ENCODE measurements at places on chromosomes 5 and 9.

DNA sequence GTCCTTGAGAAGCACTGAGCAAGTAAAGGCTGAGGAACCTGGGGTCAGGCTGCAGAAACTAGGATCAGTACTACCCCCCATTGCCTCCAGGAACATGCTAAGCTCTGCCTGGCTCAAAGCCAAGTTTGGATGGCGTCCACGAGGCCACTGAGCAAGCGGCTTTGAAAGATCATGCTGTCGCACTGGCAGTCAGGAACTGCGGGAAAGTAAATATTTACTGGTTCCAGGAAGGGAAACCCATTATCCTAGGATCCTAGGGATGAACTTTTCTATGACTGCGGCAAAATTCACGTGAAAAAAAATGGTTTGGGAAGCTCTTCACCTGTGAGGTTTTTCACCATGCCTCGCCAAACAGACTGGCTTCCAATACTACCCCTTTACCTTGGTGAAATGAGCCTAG lies 75.3 kb upstream of the PJA2 start:
- peak; percentile 34 for DNase-seq

- DNase-seq: no peak
Measured at GRCh38 chr5:143968071-143968878, 156.3 kb downstream of the HMHB1 start.

- DNase-seq: no peak
Measured at GRCh38 chr5:127599320-127599719, 49.6 kb upstream of the CTXN3 start.

- DNase-seq: no peak
Measured at GRCh38 chr5:8019719-8020218, 150.8 kb downstream of the MTRR start.

- DNase-seq: no peak
Measured at GRCh38 chr9:12784461-12785259, 9.8 kb downstream of the LURAP1L start.

All from uterus (tissue), 4 donors.